Pancreas (tissue), 10 donors: ENCODE measurements at places on chromosomes 6 and 20. TPM values are rescaled to one million over a fixed set of nuclear protein-coding genes. Genes with fewer than 3 reads are reported as not detected.

The ESR1 gene
- total RNA-seq: 1.0 TPM

- DNase-seq: no peak
Measured at GRCh38 chr20:35404614-35405259, 7.0 kb downstream of the UQCC1 start.

DNA sequence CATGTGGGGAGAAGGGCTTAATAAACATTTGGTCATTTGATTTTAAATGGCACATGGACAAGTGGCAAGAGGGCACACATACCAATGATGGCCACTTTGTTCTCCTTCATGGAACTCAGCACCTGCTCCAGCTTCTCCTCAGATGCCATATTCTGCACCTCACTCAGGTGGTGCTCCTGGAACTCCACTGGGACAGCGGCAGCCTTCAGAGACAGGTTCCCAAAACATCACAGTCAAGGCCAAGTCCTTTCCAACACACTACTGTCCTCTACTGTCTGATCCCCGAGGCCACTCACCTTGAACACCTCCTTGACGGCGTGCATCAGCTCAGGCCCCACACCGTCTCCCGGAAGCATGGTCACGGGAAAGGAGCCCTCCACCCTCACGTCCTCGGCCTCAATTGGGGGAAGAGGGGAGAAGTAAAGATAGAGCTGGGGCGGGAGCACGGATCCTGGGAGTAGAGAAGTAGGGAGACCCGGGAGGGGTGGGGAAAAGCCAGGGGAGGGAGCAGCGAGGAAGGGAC, 591 bp downstream of the IDH3B start:
- no peak for DNase-seq

The EHMT2 gene
- 14.6 TPM for total RNA-seq

DNA sequence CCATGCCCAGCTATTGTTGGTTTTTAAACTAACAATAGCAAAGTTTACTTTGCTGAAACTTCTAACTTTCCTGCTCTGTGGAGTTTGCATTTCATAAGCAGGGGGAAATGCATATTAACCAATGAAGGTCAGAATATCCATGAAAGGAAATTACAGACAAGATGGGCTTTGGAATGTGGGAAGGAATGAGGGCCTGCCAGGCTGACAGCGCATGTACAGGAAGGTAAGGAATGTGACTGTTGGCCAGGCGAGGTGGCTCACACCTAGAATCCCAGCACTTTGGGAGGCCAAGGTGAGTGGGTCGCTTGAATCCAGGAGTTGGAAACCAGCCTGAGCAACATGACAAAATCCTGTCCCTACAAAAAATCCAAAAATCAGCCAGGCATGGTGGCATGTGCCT, 49.6 kb downstream of the CDK5RAP1 start:
- no peak for DNase-seq

DNA sequence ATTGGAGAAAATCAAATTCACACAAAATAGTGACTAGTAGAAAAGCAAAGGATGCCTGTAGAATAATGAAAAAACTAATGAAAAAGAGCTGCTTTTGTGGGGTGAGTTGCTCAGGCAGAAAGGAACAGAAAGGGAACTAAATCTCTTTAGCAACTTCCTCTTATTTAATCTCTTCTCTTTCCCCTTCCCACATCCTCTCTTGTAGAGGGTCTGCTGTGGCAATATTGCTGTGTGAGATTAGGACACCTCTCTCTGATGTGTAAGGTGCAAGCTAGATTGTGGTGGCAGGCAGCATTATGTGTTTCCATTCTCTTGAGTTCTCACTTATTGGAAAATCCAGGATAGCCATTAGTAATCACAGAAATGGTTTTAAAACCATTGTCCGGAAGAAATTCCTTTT, 49.7 kb downstream of the SYNE1 start:
- no peak for DNase-seq

DNA sequence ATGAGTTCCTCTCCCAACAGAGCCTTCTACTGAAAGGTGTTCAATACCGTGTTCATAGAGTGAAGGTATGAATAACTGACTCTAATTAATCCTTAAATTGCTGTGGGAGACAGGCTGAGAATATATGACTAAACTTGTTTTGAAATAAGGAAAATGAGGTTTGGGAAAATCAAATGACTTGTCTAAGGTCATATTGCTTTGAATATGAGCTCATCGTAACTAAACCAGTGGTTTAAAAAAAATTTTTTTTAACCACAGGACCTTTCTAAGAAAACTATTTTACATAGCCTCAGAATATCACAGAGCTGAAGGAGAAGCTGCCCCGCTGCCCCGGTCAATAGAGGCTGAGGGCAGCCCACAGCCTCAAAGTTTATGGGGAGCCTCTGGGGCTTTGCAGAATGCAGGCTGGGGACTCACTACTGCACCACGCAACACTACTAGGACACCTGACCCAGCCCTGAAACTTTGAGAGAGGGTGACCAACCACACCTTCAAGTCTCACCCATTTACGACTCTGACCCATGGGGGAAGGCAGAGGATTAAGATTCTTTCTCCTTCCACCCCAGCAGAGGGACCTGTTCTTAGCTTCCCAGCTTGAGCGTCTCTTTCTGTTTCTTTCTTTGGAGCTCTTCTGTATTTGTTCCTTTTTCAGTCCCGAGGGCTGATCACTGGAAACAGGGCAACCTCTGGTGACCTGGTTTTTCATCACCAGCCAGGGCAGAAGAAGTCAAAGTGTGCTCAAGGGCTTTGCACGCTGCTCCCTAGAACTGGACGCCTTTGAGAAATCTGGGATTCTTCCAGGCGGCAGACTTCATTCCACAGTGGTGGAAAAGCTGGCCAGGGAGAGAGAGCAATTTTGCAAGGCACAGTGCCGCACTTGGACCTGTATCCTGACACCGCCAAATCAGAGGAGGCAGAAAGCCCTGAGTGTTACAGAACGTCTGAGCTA, 220.2 kb downstream of the ATXN1 start:
- no peak for DNase-seq

The TMEM244 gene
- not detected for total RNA-seq

The ADGRB3 gene
- 0.28 TPM for total RNA-seq

DNA sequence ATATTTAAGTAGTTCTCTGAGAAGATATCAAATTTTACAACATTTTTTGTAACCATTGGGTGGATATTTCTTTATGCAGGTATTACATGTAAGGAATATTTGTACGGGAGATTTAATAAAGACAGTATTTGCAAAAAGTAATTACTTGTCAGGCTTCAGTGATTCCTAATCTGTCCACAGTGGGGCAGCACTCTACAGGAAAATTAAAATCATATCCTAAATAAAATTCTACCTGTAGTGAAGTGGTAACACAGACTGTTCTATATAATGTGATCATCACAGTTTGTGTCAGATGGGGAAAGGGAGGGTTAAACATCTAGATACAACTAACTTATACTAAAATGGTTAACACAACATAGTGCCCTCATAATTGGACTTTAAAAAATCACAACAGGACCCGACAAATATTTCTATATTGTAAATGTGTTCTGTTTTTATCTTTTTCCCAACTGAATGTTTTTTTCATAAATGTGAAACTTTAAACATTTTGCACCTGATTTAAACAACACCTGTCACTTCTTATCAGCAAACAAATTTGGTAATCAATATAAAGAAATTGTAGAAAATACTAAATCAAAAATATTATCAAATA, 145.6 kb upstream of the MANEA start:
- DNase-seq: no peak

The DHX16 gene
- 15.2 TPM for total RNA-seq

- peak; percentile 84 for DNase-seq
Measured at GRCh38 chr20:32537657-32538525, 47.2 kb downstream of the NOL4L start.

DNA sequence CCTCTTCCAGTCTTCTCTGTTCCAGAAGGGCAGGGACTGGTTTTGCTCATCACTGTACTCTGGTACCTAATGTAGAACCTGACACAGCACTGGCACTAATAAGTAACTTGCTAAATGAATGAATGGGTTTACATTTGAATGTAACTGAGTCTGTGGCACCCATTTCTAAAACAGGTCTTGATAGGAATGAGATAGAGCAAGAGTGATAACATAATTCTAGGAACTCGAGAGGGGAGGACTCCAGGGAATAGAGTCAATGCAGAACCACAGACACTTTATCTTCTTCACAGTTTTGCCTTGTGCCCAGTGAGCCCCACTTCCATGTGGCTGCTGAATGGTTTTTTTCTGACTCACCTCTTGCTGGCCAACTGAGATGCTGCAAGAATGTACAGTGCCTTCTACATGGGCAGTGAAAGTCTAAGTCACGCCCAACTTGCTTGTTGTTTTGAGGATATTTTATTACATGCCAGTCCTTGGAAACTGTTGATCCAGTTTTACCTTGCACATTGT, 61.1 kb downstream of the TBC1D7 start:
- no peak for DNase-seq
